ENCODE measurements at places on chromosomes 7 and 10.

DNA sequence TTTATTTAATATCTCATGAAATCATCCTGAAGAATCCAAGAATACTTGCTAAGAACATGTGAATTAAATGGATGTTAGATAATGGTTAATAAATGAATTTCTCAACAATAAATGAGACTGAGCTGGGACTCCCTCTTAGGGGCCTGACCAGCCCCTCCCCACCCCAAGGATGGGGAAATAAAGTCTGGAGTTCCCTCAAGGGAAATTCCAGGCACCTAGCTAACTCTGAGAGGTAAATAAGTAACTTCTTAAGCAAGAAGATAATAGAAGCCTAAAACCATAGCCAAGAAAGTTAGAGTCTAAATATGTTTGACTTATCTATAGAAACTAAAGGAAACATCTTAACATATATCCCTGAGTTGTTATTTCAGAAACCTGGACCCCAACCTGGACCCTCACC, 32.2 kb upstream of the PPP1R9A start:
- DNase-seq = no peak

DNA sequence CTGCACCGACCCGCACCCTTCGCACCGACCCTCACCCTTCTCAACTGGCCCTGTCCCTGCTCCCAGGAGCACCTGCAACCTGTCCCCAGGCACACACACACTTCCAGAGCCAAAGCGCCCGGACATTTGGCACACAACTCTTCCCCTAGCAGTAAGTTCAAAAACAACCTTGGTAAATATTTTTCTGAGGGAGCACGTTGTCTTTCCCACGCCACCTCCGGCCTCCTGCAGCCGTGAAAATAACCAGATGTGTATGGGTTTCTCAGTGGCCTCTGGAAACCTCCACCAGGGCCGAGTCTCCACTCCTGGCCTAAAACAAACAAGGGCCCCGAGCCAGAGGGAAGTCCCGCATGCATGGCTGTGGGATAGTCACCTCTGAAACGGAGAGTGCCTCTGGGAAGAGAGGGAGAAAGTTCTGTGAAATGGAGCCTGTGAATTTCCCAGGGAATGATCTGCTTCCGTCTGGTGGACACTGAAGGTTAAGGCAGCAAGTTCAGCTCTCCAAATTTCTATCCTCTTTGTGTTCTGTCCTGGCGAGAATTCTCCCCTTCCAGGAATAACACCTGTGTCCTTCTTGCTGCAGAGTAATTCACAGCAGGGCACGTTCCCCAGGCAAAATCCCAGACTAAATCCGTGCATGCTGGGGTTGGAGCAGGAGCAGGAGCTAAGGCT, 15.8 kb downstream of the PODXL start:
- no peak for DNase-seq

GRCh38 chr7:43701929-43702328, 27.4 kb downstream of the COA1 start:
- no peak for DNase-seq

DNA sequence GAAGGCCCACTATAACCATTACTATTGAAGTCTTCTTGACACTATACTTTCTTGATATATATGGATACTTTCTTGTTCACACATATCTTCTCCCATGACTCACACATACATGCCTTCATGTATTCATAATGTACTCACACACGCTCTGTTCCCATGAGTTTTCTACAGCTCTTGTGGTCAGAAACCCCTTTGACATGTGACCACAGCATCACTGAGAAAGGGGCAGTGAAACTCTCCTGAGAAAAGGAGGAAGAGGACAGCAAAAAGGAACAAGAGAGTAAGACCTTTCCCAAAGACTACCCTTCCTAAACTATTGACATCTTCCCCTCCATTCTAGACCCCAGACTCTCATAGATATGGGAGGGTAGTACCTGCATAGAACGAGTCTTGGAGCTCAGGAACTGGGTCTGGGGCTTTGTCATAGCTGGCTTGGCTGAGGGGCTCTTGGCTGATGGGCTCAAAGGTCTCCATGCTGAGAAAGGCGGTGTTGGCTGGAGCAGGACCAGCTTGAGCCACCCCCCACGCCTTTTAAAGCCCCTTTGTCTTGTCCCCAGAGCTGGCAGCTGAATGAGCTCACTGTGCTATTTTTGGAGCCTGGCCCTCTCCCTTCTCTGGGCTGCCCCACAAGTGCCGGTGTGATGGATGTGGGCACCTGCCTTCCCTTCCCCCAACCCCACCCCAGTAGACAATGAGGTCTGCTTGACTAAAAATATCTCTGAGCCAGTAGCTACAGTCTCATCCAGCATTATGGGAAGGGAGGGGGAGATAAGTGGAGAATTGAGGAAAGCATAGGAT, 5.1 kb downstream of the SYNPO2L start:
- DNase-seq = no peak

GRCh38 chr10:29798921-29799690, 164.3 kb upstream of the SVIL start:
- no peak for DNase-seq

- DNase-seq = no peak
These were observed 45.8 kb upstream of the SORBS1 start for GRCh38 chr10:95606922-95607321.

GRCh38 chr7:25025218-25025671, 45.3 kb upstream of the OSBPL3 start:
- DNase-seq = no peak

- DNase-seq = no peak
These were observed 82.7 kb downstream of the RGS10 start for GRCh38 chr10:119459681-119460340.

GRCh38 chr7:132080967-132081668, 495.2 kb downstream of the PLXNA4 start:
- DNase-seq = no peak

- DNase-seq = peak; percentile 11
These were observed 58.4 kb upstream of the MACROH2A2 start for GRCh38 chr10:69994262-69994661.

DNA sequence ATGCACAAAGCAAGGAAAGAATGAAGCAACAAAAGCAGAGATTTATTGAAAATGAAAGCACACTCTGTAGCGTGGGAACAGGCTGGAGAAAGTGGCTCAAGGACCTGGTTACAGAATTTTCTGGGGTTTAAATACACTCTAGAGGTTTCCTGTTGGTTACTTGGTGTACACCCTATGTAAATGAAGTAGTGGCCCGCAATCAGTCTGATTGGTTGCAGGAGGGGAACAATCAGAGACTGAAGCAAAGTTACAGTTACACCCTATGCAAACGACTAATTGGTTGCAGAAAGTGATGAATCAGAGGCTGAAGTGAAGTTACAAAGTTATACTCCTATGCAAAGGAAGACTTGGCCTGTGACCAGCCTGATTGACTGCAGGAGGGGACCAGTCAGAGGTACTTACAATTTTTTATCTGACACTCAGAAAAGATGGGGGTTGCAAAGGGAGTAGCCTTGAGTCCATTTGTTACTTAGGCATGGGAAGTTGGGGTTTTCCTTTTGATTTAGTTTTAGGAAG, 3.6 kb upstream of the MTPN start:
- no peak for DNase-seq

DNA sequence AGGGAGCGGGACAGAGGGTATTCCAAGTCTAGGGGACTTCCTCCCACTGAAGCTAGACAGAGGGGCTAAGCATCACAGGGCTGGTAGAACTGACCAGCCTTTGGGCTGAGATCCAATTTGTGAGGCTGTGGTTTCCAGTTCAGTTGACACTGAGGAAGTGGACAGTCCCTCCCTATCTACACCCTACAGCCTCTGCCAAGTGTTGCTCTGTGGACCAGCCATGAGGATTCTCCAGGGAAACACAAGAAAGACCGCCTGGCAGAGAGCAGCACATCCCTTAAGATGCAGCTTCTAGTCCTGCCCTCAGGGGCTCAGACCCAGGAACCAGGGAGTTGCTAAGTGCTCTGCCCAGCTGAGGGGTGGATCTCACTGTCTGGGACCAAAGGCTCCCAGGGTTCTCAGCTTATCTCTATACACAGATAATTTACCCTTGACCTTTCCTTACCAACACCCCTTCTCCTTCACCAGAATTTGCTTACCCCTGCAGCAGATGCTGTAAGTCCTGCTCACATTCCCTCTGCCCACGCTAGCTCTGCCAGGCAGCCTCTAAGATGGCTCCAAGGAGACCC, 252.0 kb downstream of the SKIDA1 start:
- no peak for DNase-seq

- no peak for DNase-seq
These were observed 15.1 kb upstream of the ZNF273 start for GRCh38 chr7:64887756-64888508.

DNA sequence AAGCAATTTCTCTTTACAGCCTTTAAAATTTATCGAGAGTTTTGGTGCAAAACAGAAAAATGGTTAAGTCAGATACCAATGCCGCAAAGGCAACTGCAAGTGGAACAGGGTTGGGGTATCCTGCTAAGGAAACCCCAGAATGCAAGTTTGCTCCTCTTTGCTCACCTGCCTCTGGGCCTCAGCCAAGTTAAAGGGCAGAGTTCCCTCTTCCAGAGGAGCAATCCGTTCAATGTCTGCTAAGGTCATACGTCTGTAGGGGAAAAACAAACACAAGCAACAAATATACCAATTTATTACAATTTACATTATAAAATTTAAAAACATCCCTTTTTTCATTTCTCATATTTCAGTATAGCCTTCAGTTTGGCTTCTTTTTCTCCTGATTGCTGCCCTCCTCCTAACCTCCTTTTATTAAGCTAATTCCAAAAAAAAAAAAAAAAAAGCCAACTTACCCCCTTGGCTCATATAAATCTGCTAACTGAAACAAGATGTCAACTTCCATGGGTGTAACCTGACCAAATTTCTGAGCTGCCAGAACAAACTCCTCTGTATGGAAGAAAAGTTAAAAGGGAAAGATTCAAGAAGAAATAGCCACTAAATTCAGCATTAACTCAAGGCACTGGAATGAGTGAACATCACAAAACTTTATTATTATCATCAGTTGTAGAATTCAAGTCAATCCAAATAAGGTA, 132.6 kb downstream of the SLC25A13 start:
- no peak for DNase-seq

DNA sequence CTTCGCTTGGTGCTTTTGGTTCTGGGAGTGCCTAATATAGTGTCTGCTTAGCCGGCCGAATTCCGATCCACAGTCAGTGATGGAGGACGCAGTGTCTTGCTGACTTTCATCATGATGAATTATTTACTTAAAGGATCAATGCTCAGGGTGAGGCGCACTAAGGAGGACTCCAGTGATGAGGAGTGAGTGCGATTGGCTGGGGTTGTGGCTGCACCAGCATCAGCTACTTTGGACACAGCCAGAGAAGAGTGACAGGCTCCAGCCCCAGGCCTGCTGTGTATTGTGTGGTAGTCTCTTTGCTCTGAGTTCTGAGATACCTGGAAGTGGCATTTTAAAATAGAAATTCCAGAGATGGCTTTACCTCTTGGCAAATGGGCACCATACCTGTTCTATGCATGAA, 73.3 kb upstream of the ANLN start:
- DNase-seq = no peak
